ENCODE measurements at places on chromosomes 3 and 15. TPM values are rescaled to one million over a fixed set of nuclear protein-coding genes. Genes with fewer than 3 reads are reported as not detected.

- no peak for DNase-seq
Observed at GRCh38 chr3:20904671-20905070, 718.7 kb upstream of the SGO1 start.

GRCh38 chr3:139655909-139656595 lies 21.7 kb downstream of the NMNAT3 start:
- peak; percentile 35 for DNase-seq

GRCh38 chr3:178507507-178508442 lies 28.5 kb upstream of the KCNMB2 start:
- DNase-seq = no peak

GRCh38 chr3:186108106-186108940 lies 566 bp downstream of the ETV5 start:
- DNase-seq = peak; percentile 53

The CLRN1 gene
- 0.25 TPM for polyA plus RNA-seq

DNA sequence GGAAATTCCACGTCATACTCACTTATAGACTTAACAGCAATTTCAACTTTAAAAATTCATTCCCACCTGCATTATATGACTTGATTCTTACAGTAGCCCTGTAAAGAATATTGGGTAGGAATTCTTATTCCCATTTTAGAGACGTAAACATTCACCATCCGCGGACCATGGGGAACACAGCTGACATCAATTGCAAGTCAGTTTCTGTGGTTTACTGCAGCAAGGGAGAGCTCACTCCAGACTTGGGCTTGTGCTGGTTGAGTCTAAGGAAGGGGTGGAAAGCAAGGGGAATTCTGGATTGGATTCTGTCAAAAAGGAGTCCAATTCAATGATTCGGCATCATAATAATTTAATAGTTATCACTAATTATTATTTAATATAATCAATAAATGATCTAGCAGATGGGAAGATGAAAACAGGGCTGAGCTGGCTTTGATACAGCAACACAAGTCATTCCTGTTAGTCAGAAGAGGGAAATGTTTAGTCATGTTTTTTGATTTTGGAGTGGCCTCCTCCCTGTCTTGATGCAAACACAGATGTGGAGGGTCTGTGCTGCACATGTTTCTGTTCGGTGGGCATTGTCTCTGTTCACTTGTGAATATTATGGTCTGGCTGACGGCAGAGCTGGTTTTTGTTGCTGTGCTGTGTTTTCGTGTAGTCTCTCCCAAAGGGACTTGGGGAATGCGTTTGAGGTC lies 9.7 kb downstream of the LIPC start:
- no peak for DNase-seq

DNA sequence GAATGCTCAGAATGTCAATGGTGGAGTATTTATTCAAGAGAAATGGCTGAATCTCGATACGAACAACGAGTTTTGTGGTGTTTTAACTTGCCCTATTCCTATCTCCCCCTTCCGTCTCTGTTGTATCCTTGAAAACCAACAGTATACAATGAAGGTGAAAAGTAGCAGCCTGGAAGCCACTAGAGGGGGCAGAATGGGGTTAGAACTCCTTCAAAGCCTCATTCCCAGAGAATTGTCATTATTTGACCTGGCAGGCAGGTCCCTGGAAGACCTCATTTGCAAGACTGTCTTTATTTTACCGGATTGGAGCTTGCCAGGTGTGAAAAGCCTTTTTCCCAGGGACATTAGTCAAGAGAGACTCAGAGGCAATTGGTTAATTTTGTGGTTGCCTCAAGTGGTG lies 139.4 kb downstream of the LRRC28 start:
- no peak for DNase-seq

- DNase-seq = no peak
Observed at GRCh38 chr3:75781079-75781745, 4.1 kb downstream of the ZNF717 start.

The ISG20 gene
- polyA plus RNA-seq = 0.74 TPM

DNA sequence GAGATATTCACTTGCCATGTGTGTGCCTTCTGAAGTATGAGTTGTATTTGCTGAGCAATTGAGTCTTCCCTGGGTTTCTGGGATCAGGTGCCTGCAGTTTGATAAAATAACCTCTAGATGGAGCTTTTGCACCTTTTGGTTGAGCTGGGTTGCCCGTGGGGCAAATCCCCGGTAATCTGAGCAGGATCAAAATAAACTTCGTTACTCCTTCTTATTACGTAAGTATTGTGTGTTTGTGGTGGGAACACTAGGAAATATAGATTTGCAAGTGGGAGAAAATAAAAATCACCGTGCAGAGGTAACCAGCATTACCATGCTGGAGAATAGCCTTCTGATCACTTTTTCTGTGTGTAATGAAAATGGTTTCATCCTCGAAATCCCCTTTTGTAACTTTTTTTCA lies 277.4 kb upstream of the NR2E3 start:
- DNase-seq = no peak

DNA sequence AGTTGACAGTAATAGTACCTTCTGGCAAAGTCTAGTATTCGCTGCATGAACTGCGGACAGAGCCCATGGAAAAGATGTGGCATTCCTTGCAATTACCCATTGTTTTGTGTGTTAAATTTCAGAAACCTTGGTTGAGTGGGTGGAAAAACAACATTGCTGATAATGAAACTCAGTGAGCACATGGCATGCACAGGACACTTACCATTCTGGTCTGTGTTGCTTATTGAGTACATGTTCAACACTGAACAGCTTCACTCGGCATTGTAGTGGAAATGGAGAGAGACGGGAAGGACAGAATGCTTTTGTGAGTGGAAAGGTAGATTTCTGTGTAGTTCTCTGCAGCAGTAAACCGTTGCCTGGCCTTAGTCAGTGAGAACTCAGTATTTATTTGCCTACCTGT lies 165.3 kb downstream of the FNDC3B start:
- no peak for DNase-seq

DNA sequence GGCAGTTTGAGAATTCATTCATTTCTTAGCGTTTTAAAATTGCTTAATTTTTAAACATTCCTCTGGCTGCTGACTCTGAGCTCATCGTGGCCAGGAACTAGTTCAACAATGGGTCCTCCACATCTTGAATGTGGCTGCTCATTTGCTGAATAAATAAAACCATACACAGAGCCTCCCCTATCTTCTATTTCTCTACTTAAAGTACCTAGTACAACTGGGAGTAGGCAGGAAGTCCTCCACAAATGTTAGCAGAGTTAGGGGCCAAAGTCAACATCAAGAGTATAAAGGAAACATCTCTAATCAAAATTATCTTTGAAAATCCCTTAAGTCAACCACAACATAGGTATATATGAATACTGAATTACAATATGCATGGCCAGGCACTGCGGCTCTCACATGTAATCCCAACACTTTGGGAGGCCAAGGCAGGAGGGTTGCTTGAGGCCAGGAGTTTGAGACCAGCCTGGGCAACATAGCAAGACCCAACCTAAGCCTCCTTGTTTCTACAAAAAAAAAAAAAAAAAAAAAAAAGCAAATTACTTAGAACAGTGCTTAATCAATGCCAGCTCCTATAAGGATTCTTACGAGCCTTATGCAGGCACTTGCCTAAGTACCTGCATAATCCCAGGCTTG lies 57.5 kb upstream of the LMOD3 start:
- DNase-seq = no peak

DNA sequence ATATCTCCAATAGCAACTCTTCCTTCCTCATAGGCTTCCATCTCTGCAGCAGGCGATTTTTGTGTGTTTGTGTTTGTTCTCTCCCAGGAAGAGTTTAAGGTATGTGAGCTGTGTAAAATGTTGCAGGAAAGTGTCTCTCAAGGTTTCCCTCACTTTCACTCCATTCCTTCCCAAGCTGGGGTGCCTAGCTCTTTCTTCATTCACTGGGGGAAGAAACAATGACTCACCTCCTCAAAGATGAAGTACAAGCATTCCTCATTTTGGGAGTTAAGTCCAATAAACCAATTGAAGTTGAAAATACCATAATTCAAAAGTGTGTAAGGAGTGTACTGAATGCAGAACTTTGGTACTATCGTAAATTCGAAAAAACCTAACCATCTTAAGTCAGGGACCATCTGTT lies 422.7 kb upstream of the CFAP20DC start:
- no peak for DNase-seq

DNA sequence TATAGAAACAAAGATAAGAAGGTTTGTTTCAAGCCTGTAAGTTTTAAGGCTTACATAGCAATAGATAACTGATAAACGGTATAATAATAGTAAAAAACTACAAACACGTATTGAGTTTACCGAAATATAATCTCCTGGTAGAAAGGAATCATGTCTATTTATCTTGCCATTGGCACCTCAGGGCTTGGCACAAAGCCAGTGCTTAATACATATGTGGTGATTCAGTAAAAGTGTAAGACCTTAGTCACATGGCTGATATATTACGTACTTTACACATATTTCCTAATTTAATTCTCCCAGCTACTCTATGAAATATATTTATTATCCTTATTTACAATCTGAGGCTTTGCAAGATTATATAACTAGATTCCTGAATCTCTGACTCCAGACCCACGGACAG lies 32.0 kb upstream of the SLCO3A1 start:
- DNase-seq = no peak

DNA sequence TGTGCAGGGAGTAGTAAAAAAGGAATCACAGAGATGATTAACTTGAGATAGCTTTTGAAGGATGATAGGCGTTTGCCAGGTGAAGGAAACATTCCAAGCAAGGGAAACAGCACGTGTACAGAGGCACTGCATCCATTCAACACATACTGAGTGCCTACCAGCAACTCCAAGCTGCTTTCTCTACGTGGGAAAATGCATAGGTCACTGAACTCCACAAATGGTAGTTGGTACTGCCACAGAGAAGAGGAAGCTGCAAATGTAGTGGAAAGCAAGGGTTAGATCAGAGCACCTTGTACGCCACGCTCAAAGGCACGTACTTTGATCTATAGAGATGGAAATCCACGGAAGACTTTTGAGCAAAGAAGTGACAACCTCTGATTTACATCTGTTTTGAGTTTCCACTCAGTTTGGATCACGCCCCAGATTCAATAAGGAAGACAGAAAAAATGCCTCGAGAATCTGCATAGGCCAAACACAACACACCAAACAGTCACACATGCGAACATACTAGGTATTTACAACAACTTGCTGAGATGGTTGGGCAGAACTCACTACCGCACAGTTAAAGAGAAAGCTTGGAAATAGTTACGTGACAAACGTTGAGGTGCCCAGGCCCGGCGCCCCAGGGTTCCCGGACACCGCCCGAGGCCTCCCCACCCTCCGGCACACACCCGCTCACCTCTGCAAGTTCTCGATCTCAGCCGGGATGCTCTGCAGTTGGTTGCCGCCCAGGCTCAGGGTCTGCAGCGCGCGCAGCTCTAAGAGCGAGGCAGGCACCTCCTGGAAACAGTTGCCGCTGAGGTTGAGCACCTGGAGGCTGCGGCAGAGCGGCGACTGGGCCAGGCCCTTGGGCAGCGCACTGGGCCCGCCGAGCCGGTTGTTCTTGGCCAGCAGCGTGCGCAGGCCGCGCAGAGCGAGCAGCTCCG lies 826 bp downstream of the LRRC58 start:
- DNase-seq = peak; percentile 33

The SLC41A3 gene
- not detected for polyA plus RNA-seq

DNA sequence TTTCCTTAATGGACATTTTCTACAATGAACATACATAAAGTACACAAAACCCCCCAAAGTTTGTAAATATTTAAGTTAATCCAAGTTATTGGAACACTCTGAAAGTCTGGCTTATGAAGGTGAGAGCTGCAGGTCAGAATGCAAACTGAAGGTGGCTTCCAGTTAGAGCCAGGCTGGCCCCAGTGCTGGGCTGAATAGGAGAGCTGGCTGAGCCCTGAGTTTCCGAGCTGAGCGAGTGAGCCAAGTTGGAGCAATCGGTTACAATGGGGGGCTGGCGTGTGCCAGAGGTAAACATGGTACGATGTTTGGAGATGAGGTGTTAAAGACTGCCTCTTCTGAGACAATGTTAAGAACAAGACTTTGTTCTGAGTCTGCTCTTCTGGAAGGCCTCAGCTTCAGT lies 230.8 kb upstream of the MCTP2 start:
- DNase-seq = no peak

GRCh38 chr15:25106209-25106608 lies 151.4 kb downstream of the SNRPN start:
- no peak for DNase-seq

DNA sequence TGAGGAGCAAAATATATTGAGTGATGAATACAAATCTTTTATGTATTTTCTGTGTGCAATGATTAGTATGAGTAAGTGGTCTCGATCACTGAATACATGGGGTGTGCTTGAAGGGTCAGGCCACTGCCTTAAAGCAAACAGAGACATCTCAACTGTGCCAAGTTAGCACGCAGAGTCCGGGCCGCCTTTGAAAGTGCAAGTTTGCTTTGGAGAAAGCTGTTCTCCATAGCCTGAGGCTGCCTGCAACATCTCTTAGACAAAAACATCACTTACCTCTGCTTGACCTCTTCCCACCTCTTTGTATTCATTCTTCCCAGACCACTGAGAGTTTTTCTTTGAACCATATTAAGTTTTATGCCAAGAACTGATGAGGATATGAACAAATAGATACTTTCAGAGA lies 267.0 kb downstream of the ZBTB20 start:
- DNase-seq = no peak

- no peak for DNase-seq
Observed at GRCh38 chr3:37210230-37210629, 35.8 kb upstream of the LRRFIP2 start.

DNA sequence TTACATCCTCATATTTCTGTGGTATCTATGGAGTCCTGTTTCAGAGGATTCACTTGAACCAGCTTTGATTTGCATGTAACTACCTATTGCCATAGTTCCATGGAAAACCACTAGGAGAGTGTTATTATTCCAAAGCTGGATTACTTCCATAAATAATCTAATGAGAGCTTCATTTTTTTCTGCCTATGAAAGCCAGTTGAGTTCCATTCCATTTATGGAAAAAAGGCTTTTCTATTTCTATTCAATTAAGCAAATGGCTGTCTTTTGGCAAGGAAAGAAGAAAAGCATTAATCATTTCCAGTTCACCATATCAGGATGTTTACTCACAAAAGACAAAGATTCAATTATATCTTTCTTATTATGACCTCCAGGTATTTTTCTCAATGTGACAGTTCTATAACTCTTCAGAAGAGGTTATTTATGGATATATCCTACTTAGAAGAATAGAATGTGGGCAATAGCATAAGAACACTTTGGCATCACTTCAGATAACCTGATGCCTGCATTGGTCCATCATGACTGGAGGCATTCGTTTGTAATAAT lies 259.9 kb upstream of the ZPLD1 start:
- no peak for DNase-seq

DNA sequence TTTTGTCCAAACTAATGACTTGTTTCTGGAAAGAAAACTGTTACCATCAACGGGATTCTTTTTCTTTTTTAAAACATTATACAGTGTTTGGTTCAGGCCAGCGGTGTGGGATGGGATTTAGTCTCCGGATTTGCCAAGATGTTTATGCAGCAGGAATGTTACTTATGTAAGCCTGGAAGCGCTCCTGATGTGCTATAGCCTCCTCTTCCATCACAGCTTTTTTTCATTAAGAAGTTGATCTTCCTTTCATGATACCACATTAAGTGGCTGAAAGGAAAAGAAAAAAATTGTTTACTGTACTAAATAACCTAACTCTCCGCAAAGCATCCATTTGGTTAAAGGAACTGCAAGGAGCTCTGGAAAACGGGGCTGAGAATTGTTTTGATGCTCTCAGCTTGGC lies 120.5 kb upstream of the ALDH1A3 start:
- peak; percentile 91 for DNase-seq

- no peak for DNase-seq
Observed at GRCh38 chr3:54714035-54714434, 213.8 kb downstream of the LRTM1 start.

The CFAP100 gene
- polyA plus RNA-seq = not detected

The PRR20G gene
- not detected for polyA plus RNA-seq

GRCh38 chr3:56787784-56788256 lies 13.9 kb downstream of the ARHGEF3 start:
- no peak for DNase-seq

All from muscle of arm (tissue), 14 donors.